Thymus (tissue), 14 donors: ENCODE measurements at places on chromosomes 4 and X. TPM values are rescaled to one million over a fixed set of nuclear protein-coding genes. Genes with fewer than 3 reads are reported as not detected.

FRG2 gene
- 0.05 TPM for total RNA-seq

COL4A6 gene
- total RNA-seq, result 1.4 TPM

GRCh38 chr4:87523307-87523706, 5.9 kb downstream of the SPARCL1 start:
- no peak overlapping the region for H3K27ac ChIP-seq
- no peak for DNase-seq
- no peaks in the 10 kb centered on the region for H3K4me1 ChIP-seq
- no peak overlapping the region for H3K4me3 ChIP-seq
- no peaks in the 10 kb centered on the region for H3K36me3 ChIP-seq
- no peaks in the 10 kb centered on the region for H3K27me3 ChIP-seq

GRCh38 chr4:139014371-139015268, 961 bp upstream of the NOCT start:
- peak overlapping the region; percentile 88 for H3K27ac ChIP-seq
- DNase-seq, result no peak
- peak overlapping the region; percentile 84 for H3K4me3 ChIP-seq
- no peaks in the 10 kb centered on the region for H3K36me3 ChIP-seq

- peaks cover 15% of the 10 kb centered on the region for H3K4me1 ChIP-seq
- H3K27ac ChIP-seq, result no peak overlapping the region
- peaks cover 41% of the 10 kb centered on the region for H3K27me3 ChIP-seq
- no peak for DNase-seq
These were observed 3.2 kb downstream of the SOWAHB start for GRCh38 chr4:76894537-76895255.

DNA sequence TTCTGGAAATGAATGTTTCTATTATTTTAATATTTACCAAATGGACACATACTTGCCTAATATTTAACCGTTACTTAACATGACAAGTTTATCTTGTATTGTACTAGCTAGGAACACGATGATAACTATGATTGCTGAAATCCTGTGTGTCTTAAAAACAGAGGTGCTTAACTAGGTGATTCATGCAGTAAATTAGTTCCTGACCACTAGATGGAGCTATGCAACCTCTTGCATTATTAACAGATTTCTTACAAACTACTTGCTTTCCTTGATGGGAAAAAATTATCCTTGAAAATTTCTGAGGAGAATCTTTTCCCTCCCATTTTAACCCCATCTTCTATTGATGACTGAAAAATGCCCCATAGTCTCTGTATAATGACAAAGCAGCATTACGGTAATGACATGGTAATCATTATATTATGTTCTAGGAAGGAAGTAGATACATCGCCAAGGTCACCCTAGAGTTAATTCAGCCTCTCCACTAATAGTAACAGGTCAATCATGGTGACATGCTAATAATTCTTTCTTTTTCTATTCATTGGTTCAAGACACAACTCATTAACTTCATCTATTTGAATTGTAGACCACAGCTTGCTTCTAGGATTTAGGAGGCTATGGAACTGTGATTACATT, 844.2 kb downstream of the RAPGEF2 start:
- no peaks in the 10 kb centered on the region for H3K36me3 ChIP-seq
- no peaks in the 10 kb centered on the region for H3K27me3 ChIP-seq
- H3K4me3 ChIP-seq, result no peak overlapping the region
- H3K27ac ChIP-seq, result no peak overlapping the region

DNA sequence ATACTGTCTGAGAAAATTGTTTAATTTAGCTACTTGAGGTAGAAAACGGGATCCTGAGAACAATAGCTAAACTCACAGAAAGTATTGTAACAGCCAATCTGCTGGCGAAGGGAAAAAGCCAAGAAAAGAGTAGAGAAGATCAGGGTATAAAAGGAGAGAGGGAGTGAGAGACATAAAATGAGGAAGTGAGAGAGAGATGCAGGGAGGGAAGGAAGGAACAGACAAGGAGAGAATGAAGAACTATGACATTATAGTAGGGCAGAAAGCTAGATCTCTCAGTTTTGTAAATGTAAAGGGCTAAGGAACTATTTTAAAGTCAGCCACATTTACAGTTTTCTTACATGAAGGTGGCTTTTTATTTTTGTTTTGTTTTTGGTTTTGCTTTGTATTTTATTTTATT, 1.6 kb upstream of the GIMD1 start:
- H3K27ac ChIP-seq, result no peak overlapping the region
- H3K36me3 ChIP-seq, result no peaks in the 10 kb centered on the region
- no peaks in the 10 kb centered on the region for H3K4me1 ChIP-seq
- H3K4me3 ChIP-seq, result no peak overlapping the region
- no peaks in the 10 kb centered on the region for H3K27me3 ChIP-seq

CSAG3 gene
- 0.52 TPM for total RNA-seq

DNA sequence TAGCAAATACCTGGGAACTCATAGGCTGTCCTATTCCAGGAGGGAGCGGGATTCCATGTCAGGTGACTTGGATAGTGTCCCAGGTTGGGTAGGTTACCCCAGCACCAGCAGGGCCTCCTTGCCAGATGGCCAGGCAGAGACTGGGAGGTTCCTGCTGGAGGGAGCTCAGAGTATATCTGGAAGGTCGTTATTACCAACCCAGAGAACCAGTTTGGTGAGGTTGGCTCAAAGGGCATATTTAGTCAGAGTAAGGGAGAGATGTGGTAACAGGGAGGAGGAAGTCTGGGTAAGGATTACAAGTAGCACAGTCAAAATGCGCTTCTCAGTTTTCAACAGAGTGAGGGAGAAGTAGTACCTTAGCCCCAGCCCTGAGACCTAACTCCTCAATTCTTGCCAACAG, 53.3 kb upstream of the LNX1 start:
- no peak for DNase-seq
- H3K27ac ChIP-seq, result no peak overlapping the region
- H3K4me1 ChIP-seq, result no peaks in the 10 kb centered on the region
- no peaks in the 10 kb centered on the region for H3K27me3 ChIP-seq
- no peaks in the 10 kb centered on the region for H3K36me3 ChIP-seq
- no peak overlapping the region for H3K4me3 ChIP-seq

ITM2A gene
- 679 TPM for total RNA-seq

NDNF gene
- total RNA-seq, result 3.1 TPM

- peak overlapping the region; percentile 61 for H3K27ac ChIP-seq
- H3K4me3 ChIP-seq, result peak overlapping the region; percentile 32
- H3K36me3 ChIP-seq, result no peaks in the 10 kb centered on the region
- H3K27me3 ChIP-seq, result no peaks in the 10 kb centered on the region
These were observed 42.9 kb upstream of the HS3ST1 start for GRCh38 chr4:11471618-11472017.

GRCh38 chr4:107733431-107733925, 13.4 kb upstream of the PAPSS1 start:
- H3K4me3 ChIP-seq, result no peak overlapping the region
- no peak overlapping the region for H3K27ac ChIP-seq
- no peaks in the 10 kb centered on the region for H3K36me3 ChIP-seq
- H3K4me1 ChIP-seq, result no peaks in the 10 kb centered on the region
- no peak for DNase-seq

DNA sequence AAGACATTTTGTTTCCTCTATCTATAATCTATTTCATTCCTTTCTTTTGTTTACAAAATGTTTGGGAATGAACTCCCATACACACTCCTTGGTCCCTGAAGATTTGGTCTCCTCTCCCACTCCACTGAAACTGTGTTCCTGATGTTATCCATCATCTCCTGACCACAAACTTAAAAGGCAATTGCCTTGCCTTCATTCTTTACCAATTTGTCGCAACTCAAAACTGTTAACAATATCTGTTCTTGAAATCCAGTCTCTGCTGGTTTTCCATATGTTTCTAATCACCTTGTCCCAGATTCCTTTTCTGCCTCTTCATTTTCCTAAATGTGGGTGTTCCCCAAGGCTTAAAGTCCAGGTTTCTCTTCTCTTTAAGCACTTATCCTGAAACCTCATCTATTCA, 262.2 kb upstream of the TTC29 start:
- no peaks in the 10 kb centered on the region for H3K36me3 ChIP-seq
- H3K27ac ChIP-seq, result no peak overlapping the region
- no peak for DNase-seq
- no peaks in the 10 kb centered on the region for H3K27me3 ChIP-seq

- H3K27ac ChIP-seq, result peak overlapping the region; percentile 59
- H3K4me1 ChIP-seq, result peaks cover 13% of the 10 kb centered on the region
- H3K27me3 ChIP-seq, result peaks cover 10% of the 10 kb centered on the region
- H3K36me3 ChIP-seq, result no peaks in the 10 kb centered on the region
These were observed 395 bp downstream of the RAB28 start for GRCh38 chr4:13483768-13484121.

GRCh38 chr4:17497890-17498523, 13.9 kb downstream of the QDPR start:
- no peaks in the 10 kb centered on the region for H3K4me1 ChIP-seq
- H3K27me3 ChIP-seq, result no peaks in the 10 kb centered on the region
- no peak overlapping the region for H3K27ac ChIP-seq
- no peak overlapping the region for H3K4me3 ChIP-seq
- peaks cover 23% of the 10 kb centered on the region for H3K36me3 ChIP-seq
- DNase-seq, result no peak

ZCCHC18 gene
- 0.94 TPM for total RNA-seq

PRSS12 gene
- total RNA-seq, result 1.5 TPM

XPNPEP2 gene
- 0.90 TPM for total RNA-seq

EPHA5 gene
- total RNA-seq, result 0.05 TPM

SMIM43 gene
- 0.24 TPM for total RNA-seq

GALNTL6 gene
- total RNA-seq, result 0.05 TPM

GRCh38 chr4:5654791-5655190, 53.6 kb downstream of the EVC2 start:
- no peaks in the 10 kb centered on the region for H3K4me1 ChIP-seq
- H3K36me3 ChIP-seq, result no peaks in the 10 kb centered on the region
- no peak overlapping the region for H3K27ac ChIP-seq
- no peak overlapping the region for H3K4me3 ChIP-seq
- no peak for DNase-seq

TRIM61 gene
- 2.2 TPM for total RNA-seq

- H3K27ac ChIP-seq, result no peak overlapping the region
- no peak for DNase-seq
- peaks cover 71% of the 10 kb centered on the region for H3K27me3 ChIP-seq
These were observed 779 bp upstream of the PRSS12 start for GRCh38 chr4:118353534-118354030.

GRCh38 chr4:143212566-143212965, 27.8 kb downstream of the USP38 start:
- H3K36me3 ChIP-seq, result peaks cover 15% of the 10 kb centered on the region
- no peak for DNase-seq
- H3K4me1 ChIP-seq, result no peaks in the 10 kb centered on the region

- H3K27ac ChIP-seq, result no peak overlapping the region
- no peaks in the 10 kb centered on the region for H3K27me3 ChIP-seq
- H3K4me1 ChIP-seq, result no peaks in the 10 kb centered on the region
- H3K4me3 ChIP-seq, result no peak overlapping the region
- H3K36me3 ChIP-seq, result no peaks in the 10 kb centered on the region
These were observed 671.6 kb upstream of the BOD1L1 start for GRCh38 chr4:14299166-14299565.

HPSE gene
- total RNA-seq, result 1.7 TPM

MGAT4D gene
- total RNA-seq, result not detected

GRCh38 chrX:37509349-37509748, 62.1 kb upstream of the LANCL3 start:
- DNase-seq, result no peak
- no peak overlapping the region for H3K4me3 ChIP-seq
- H3K27me3 ChIP-seq, result no peaks in the 10 kb centered on the region
- H3K27ac ChIP-seq, result no peak overlapping the region
- H3K4me1 ChIP-seq, result no peaks in the 10 kb centered on the region
- H3K36me3 ChIP-seq, result no peaks in the 10 kb centered on the region

DNA sequence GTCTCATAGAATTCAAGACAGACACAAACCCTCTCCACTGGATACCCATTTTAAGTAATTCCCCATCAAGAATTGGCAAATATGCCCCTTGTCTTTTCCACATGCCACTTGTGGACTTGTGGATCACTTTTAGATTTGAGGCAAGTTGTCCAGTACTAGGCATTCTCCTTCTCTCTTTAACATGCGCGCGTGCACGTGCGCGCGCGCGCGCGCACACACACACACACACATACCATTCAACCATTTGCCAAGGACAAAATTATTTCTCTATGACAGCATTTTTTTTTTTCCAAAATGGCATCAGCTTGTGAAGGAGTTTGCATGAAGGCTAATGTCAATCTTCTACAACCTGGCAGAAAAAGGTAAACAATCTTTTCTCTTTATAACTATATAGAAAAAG, 1325.7 kb upstream of the IGFBP7 start:
- no peaks in the 10 kb centered on the region for H3K36me3 ChIP-seq
- DNase-seq, result no peak
- no peak overlapping the region for H3K4me3 ChIP-seq
- H3K4me1 ChIP-seq, result no peaks in the 10 kb centered on the region

ZNF157 gene
- 0.57 TPM for total RNA-seq

GLRB gene
- 1.9 TPM for total RNA-seq

ADH4 gene
- 0.09 TPM for total RNA-seq

DNA sequence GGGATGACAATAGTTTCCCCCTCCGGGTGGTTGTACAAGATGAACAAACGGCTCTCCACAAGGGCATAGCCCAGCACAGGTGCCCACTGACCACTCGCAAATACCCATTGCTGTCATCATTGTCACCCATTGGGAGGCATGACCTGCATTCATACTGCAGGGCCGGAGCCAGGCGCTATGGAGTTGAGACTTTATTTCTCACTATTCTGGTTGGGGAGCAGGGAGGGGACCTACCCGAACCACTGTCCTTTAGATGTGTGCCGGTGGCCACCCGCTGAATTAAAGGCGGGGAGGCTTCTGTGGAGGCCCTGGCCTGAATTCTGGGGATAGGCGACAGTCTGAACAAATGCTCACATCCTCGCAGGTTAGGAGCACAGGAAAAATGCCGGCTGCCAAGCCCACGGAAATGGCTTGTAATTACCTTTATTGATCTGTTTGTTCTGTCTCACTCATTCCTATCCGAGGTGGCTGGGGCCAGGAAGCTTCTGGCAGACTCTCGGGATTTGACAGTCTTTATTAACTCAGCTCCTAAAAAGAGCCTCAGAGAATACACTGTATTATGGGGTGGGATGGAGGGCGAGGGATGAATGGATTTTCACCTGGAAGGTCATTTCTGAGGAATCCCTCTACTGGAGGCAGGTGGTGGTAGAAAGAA, 125.1 kb upstream of the PSAPL1 start:
- no peak overlapping the region for H3K4me3 ChIP-seq
- H3K36me3 ChIP-seq, result no peaks in the 10 kb centered on the region
- no peak overlapping the region for H3K27ac ChIP-seq
- DNase-seq, result no peak
